ENCODE measurements at places on chromosomes 11 and 22.

DNA sequence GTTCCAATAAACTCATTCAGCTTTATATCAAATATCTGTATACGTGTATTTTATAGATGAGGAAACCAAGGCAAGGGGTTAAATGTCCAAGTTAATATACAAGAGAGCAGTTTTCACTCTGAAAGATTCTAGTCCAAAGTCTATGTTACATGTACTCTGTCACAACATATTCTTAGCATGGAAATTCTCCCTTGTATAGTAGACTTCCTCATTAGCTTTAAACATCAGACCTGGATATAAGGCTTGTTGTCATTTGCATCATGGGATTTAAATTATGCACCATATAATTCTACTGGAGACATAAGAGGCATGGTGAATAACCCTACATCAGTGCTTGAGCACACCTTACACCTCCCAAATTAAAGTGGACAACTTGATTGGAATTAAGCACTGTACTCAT, 681.9 kb upstream of the CCDC179 start:
- DNase-seq: no peak

GRCh38 chr11:11836676-11837231, 5.0 kb upstream of the USP47 start:
- DNase-seq: no peak

DNA sequence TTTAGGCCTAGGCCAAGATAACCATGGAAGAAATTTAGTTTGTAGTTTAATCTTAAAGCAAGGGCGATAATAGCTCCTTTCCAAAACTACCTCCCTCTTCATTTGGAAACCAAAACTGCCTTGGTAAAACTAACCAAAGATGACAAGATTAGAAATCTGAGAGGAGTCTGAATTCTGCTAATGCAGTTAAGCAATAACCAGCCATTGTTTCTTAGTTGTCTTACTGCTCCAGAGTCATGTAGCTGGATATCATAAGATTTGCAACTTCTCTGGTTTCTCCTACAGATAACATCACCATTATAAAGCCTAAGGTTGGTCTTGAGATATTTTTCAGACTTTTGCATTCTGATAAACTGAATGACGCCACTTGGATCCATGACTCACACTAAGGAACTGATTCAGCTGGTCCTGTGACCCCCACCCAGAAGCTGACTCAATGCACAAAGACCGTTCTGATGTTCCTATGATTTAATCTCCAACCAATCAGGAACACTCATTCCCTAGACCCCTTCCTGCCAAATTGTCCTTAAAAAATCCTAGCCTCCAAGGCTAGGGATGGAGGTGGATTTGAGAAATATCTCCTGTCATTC, 200.8 kb downstream of the LUZP2 start:
- DNase-seq: no peak

DNA sequence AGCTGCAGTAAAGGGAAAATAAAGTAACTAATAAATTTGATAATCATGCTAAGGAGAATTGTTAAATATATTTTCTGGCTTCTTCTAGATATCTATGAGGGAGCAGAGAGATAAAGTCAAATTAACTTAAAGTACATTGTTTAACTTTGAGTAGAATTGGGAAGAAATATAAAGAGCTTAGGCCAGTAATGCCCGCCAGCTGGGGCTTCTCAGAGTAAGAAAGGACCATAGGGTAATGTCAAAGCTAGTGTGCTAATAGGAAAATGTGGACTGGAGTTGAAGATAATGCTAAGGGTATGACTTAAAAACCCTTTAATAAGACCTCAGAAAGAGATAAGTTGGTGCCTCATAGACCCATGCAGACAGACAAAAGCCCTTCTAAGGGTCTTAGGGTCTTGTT, 411.6 kb upstream of the ANO3 start:
- no peak for DNase-seq

- no peak for DNase-seq
These were observed 51.7 kb upstream of the OR9Q1 start for GRCh38 chr11:57972013-57972367.

DNA sequence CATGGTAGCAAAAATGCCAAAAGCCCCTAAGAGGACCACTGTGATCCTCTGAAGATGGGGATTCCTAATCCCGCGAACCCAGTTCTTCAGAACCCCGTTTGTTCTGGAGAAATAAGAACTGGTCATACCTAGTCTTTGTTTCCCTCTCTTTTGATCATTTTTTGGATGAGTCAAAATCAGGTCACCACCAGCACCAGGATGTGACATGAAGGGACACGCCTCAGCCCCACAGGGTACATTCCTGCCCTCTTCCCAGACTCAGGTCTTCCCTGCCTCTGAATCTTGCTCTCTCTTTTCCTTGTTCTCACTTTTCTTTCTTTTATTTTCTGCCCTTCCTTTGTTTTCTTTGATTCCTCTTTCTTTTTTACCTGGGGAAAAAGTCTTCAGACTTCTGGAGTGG, 14.6 kb upstream of the ANO1 start:
- no peak for DNase-seq

DNA sequence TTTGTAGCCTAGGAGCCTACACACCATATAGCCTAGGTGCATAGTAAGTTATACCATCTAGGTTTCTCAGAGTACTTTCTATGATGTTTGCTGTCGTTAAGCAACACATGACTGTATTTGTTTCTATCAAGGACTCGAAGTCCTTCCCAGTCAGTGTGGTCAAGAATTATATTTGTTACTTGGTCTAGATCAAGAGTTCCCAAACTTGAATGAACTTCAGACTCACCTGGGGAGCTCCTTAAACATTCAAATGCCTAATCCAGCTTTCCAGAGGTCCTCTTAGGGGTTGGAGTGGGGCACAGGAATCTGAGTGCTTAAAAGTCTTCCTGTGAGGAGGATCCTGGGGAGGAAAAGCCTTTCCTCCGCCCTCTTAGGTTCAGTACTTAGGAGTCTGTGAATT, 41.5 kb upstream of the PAMR1 start:
- DNase-seq: no peak

GRCh38 chr11:69216647-69217051, 60.9 kb downstream of the SMIM38 start:
- no peak for DNase-seq

DNA sequence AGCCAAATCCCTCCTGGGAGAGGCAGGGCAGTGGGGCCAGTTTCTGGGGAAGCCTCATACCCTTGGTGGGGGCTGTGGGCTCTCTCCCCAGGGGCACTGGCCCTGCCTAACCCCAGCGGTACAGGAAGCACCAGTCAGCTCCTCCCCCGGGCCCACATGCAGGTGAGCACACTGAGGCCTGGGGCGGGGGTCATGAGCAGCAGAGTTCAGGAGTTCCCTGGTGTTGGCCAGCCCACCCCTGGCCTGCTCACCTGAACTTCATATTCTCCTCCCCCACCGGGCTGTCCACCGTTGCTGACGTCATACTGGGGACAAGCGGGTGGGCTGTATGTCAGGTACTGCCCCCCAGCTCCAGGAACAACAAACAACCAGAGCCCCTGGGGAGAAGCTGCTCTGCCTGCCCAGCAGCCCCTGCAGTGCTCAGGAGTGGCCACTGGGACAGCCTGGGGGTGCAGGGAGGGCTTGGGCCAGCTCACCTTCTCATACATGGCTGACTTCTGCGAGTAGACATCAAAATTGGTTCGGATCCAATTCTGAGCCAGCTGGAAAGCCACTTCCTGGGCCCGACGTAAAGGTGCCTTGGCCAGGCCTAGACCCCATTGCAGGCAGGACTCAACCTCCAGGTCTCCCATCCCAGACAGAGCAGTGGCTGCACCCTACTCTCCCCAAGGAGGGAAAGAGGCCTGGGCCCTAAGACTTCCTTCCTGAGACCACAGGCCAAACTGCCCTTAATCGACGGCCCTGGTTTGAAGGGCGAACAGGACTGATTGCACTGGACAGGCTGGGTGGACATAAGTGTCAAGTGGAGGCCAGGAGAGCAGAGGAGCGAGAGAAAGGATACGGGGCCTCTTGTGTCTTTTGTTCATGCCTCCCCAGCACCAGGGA, 20.8 kb downstream of the TREH start:
- no peak for DNase-seq

DNA sequence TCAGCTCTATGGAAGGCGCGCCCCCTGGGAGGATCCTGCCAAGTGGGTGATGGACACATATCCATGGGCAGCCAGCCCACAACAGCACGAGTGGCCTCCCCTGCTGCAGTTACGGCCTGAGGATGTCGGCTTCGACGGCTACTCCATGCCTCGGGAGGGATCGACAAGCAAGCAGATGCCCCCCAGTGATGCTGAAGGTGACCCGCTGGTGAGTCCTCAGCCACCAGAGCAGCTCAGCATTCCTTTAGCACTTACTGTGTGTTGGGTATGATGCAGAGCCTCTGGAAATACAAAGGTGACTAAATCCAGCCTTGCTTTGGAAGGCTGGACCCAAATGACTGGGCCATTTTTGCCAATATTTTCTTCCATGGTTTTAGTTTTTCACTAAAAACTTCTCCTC, 45.7 kb downstream of the DBX1 start:
- DNase-seq: no peak

DNA sequence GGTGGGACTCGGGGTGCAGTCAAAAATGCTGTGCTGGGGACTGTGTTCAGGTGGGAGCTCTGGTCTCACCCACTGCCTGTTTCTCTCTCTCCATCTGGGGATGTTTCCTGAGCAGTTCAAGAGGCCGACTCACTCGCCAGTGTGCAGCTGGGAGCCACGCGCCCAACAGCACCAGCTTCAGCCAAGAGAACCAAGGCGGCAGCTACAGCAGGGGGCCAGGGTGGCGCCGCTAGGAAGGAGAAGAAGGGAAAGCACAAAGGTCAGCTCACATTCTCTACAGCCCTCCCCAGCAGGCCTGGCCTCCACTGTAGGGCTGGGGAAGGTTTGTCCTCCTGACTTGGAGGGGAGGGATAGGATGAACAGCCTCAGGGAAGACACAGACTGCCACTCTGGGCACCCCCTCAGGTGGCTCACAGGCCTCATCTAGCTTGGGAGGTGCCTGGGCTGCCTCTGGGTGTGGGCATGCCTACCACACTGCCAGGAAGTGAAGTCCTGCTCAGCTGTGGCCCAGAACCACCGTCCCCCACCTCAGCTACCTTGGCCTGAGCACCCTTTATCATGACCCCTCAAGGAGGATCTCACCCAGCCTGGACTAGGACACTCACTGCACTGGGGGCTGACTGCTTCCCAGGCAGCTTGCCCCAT, 13.0 kb downstream of the TUB start:
- DNase-seq: no peak

DNA sequence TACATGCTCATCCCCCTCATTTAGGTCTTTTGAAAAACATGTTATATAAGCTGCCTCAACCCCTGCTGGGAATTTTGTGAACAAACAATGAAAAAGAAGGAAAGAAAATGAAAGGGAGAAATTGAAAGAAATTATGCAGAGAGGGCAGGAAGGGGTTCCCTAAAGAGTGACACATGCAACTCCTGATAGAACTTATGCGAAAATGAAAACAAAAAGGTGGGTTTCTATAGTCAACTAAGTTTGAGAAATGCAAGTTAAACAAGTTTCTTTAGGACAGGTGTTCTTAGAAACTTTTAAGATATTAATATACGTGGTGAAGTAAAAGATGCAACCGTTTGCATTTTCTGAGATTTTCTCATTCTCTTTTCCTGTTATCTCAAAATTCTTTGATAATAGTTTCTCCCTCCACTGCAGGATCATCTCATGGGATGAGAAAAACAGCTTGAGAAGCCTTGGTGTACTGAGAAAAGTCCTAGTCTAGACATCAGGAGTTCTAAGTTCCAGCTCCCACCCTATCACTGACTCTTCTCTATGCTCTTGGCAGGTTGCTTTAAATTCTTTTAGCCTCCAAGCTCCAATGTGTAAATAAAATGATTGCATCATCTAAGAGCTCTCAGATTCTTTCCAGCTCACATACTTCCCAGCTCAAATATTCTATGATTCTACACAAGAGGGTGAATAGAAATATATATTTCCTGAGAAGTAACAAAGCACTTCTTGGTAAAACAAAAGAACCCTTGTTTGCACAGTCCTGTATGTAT, 109.2 kb downstream of the FAM76B start:
- no peak for DNase-seq

GRCh38 chr11:37313266-37313665, 715.2 kb upstream of the RAG2 start:
- no peak for DNase-seq

GRCh38 chr11:88042238-88042637, 133.0 kb downstream of the RAB38 start:
- DNase-seq: peak; percentile 47

DNA sequence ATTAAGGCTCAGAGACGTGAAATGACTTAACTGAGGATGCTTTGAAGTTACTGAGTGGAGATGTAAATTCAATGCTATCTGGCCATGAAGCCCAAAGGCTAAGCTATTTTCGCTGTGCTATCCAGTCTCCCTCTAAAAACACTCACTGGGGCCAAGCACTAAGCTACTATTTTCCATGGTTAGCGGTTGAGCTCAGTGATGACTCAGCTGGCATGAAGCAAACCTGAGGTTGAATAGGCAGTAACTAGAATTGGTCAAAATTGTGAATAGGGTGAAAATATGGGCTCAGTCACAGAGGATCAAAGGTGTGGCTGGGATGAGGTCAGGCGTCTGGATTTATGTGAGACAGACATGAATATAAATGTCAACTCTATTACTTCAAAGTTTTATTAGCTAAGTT, 564.2 kb upstream of the KIRREL3 start:
- no peak for DNase-seq

- no peak for DNase-seq
These were observed 125.8 kb downstream of the ST3GAL4 start for GRCh38 chr11:126481303-126481680.

- no peak for DNase-seq
These were observed 3.3 kb downstream of the LRRC75B start for GRCh38 chr22:24589518-24590030.

- DNase-seq: no peak
These were observed 9.8 kb downstream of the NRXN2 start for GRCh38 chr11:64713016-64713707.

GRCh38 chr22:45268958-45269844, 15.5 kb upstream of the UPK3A start:
- peak; percentile 46 for DNase-seq

GRCh38 chr11:67157691-67158090, 38.6 kb downstream of the KDM2A start:
- no peak for DNase-seq

DNA sequence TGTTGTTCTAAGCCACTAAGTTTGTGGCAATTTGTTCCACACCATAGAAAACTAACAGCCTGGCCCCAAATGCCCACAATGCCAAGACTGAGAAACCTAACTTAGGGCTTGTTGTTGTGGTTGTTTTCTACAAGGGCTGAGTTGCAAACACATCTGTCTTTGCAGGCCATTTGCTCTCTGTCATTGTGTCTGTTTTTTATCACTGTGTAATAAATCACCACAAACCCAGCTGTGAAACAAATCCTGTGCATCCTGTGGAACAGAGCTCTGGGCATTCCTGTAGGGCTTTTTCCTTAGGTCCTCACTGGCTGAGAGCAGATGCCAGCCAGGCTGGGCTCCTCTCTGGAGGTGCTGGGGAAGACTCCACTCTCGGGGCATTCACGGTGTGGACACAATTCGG, 15.7 kb upstream of the SYT8 start:
- no peak for DNase-seq

GRCh38 chr11:64566042-64566914, 24.7 kb upstream of the SLC22A12 start:
- no peak for DNase-seq

- DNase-seq: no peak
These were observed 761.1 kb upstream of the ARHGAP42 start for GRCh38 chr11:99925968-99926367.

- no peak for DNase-seq
These were observed 840.7 kb downstream of the FAM181B start for GRCh38 chr11:81892770-81893635.

GRCh38 chr11:80371931-80372330, 931.1 kb upstream of the TENM4 start:
- no peak for DNase-seq

All from NCI-H2081 (cell line).